Stimulated activated CD4-positive, alpha-beta T cell treated with anti-CD3 and anti-CD28 coated beads, Interleukin-4, amount 100 ng/mL, for 24 hours (primary cell): ENCODE measurements at places on chromosomes 7 and 10.

DNA sequence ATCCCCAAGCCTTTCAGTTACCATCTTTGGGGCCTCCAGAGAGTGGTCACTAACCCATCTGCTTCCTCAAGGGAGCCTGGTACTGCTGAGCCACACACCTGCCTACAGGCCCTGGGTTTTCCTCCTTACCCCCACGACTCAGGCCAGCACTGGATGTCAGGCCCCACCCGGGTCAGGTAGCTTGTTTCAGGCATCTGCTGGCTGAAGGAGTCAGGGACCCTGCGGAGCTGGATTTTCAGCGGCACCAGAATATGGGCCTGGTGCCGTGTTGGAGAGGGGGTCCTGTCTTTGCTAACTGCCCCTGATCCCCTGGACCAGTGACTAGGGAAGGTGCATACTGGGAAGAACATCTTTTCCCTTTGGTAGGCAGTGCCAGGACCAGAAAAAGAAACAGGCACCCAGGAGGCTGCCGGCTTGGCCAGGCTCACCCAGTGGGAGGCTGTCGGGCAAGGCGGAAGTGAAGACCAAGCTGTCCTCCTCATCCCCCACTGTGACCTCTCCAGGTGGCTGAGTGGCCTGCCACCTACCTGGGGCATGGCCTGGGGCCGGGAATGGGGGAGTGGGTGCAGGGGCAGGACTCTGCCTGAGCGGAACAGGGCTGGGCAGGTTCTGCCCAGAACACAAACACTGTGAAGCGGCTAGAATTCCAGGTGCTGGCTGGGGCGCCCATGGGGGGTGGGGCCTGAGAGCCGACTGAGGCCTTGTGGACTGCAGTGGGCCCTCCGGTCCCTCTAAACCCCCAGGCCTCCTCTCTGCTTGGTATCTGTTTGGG lies 12.4 kb upstream of the SAMD8 start:
- DNase-seq: no peak

DNA sequence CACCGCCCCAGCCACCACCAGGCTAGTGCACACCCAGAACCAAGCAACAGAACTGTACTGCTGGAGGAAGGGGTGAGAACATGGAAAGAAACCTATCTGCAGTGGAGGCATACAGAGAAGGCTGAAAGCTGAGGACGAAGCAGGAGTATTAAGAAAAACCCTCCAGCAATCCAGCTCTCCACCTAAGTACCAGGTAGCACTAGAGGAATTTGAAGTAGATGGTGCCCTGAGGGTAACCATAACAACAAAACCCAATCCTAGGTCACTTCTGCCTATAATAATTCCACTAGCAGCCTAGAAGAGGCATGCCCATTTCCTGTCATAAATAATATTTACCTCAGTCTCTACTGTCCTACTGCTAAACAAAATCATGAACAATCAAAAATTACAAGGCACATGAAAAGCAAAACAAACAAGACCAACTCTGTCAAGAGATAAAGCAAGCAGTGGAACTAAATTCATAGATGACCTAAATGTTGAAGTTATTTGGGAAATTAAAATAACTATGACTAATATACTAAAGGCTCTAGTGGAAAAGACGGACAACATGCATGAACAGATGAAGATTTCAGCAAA lies 51.1 kb downstream of the HYCC1 start:
- DNase-seq: no peak

DNA sequence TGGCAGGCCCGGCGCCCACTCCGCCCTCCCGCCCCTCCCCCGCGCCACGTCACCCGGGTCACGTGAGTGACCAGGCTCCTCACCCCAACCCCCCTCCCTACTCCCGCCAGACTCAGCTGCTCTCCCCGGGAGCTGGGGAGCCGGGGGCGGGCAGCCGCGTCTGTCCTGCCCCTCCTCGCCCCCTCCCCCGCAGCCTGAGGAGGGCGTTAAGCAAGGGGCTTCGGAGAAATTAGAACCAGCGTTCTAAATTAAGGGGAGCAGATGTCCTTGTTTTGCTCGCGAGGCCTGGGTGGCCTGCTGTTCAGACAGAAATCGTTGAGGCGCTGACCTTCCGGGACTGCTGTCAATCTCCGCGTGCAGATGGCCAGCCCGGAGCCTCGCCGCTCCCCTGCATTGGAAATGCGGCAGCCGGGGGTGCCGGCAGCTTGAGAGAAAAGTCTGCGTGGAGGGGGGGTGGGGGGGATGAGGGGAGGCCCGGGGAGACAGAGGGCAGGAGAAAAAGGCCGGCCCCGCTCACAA lies 102.2 kb upstream of the ZNF438 start:
- DNase-seq: peak; percentile 62

DNA sequence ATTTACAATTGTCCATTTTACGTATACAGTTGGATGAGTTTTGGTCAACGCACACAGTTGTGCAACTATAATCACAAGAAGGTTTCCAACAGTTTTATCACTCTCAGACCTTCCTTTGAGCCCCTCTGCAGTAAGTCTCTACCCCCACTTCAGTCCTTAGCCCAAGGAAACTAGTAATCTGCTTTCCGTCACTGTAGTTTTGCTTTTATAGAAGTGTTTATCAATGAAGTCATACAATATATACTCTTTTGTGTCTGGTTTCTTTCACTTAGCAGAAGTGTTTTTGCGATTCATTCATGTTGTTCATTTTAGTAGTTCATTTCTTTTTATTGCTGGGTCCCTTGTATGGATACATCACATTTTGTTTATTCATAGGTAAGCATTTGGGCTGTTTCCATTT lies 92.9 kb upstream of the PIP4K2A start:
- DNase-seq: no peak
